ENCODE measurements at places on chromosomes 7 and 10.

DNA sequence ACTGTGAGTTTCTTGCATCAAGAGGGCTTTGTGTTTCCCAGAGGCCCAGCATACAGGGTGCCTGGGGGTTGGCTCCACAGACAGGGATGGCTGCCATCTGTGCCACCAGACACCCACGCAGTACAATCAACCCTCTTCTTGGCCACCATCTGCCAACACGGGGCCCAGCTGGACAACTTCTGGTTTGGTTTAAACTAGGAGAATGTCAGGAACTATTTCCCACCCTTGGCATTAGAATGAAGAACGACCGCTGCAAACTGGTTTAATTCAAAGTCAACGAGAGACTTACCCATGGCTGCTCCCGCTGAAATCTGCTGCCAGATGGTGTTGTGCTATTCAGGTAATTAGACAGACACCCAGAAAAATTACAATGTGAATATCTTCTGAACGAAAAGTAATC is 27.8 kb downstream of the NMT2 start:
- no peak for DNase-seq

GRCh38 chr10:121490871-121491519 is 107.2 kb downstream of the FGFR2 start:
- no peak for DNase-seq

DNA sequence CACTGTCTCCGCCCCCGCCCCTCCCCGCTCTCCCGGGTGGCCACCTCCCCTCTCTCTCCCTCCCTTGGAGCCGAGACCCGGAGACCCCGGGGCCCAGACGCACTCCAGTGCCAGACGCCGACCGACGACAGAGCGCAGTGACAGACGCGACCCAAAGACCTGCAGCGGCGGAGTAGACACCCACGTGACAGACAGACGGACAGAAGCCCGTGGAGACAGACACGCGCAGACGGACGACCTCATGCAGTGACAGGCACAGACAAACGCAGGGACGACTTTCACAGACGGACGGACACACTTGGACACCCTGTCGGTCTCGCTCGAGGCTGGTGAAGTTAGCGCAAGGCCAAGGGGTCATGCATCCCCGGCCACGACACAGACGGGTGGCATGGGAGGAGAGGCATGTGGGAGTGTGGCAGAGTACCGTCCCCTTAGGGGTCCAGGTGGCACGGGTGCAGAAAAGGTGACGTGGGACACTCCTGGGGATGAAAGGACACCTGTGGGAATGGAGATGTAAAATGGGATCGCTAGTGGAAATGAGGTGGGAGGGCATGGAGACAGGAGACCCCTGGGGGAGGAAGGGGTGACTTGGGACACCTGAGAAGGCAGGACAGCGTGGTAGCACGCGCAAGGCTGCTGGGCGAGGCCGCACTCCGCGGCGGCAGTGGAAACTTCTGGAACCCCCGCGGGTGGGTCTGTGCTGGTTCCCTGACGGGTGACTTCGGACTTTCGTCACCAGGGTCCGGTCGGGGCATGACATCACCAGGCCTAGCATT is 456 bp upstream of the ACHE start:
- no peak for DNase-seq

DNA sequence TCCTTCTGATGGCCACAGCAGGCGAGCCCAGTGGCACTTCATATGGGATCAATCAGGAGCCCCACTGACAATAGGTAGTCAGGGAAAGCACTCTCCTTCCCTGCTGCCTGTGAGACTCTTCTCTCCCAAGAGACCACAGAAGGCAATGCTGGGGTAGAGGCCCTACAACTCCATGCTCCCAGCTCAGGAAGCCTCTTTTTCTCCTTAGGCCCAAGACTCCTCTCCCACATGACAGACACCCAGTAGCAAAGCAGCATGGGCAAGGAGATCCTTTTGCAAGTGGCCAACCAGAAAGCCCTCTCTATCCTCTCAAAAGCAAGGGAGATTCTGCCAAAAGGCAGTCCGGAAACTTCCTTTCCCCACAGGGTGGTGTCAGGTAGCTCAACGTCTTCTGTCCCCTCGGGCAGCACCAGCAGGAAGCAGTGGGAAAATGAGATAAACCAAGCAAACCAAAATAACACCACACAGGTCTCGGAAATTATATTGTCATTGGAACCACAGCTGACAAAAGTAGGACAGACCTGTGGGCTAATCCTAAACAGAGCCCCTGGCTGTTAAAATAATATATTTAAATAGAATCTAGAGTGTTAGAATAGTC is 172.7 kb upstream of the GDF10 start:
- no peak for DNase-seq

DNA sequence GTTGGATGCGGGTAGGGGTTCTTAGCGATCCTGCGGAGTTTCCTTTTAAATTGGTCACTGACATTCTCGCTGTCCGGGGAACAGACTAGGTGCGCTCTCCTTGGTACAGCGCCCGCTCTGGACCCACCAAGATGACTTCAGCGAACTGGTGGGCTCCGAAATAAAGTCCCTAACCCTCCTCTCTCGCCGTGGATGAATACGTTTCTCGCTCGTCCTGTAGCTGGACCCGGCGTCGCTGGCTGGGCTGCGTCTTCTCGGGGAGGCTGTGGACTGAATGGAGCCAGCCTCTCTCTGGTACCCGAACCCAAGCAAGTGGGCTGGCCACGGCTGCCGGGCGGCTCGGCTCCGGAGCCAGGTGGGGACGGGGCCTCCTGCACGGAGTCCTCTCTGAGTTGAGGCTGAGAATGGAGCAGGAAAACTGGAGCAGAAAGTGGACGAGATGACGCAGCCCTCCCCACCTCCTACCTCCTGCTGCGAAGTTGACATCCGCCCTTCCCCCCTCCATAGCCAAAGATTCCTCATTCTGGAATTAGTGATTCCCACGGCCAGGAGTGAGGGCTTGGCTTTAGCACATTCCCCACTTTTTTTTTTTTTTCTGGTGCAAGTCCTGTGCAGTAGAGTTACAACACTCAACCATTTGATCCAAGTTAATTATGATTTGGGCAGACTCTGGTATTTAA is 1.5 kb downstream of the UNC5B start:
- DNase-seq, result no peak

DNA sequence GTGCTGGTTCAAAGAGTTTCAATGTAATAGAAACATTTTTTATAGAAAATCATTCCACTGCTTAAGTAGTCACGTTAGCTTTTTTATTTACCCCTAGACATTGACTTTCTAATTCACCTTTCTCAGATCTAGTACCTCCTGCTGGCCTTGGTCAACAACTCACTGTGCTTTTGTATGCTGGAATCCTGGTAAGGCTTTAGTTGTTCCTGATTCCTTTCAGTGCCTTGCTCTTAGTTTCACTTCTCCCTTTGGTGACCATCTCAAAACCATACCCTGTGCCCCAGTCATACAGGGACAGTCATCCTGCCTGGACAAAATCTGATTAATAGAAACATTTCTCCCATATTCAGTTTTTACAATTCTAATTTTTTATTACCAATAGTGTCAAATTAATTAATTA is 130.2 kb downstream of the GPR37 start:
- no peak for DNase-seq

DNA sequence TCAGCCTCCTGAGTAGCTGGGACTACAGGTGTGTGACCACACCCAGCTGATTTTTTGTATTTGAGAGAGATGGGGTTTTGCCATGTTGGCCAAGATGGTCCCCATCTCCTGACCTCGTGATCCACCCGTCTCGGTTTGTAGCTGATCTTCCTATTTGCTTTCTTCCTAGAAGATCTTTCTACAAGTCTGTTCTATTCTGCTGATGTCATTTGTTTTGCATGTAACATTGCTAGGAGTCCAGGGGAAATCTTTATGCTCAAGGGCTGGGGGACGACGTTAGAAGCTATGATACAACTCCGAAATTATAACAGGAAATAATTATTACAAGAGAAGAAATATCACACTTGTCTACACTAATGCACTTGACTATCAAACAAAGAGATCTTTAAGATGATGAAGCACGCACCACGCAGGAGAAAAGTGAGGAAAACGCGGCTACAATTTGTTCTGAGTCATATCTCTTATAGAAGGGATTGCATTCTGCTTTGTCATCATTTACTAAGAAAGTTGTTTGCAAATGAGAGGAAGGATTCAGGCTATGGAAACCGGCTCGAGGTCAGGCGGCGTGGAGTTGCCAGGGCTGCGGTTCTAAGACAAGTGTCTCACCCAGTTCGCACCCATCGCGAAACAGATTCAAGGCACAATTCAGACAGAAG is 103.0 kb upstream of the CARD11 start:
- DNase-seq, result no peak

DNA sequence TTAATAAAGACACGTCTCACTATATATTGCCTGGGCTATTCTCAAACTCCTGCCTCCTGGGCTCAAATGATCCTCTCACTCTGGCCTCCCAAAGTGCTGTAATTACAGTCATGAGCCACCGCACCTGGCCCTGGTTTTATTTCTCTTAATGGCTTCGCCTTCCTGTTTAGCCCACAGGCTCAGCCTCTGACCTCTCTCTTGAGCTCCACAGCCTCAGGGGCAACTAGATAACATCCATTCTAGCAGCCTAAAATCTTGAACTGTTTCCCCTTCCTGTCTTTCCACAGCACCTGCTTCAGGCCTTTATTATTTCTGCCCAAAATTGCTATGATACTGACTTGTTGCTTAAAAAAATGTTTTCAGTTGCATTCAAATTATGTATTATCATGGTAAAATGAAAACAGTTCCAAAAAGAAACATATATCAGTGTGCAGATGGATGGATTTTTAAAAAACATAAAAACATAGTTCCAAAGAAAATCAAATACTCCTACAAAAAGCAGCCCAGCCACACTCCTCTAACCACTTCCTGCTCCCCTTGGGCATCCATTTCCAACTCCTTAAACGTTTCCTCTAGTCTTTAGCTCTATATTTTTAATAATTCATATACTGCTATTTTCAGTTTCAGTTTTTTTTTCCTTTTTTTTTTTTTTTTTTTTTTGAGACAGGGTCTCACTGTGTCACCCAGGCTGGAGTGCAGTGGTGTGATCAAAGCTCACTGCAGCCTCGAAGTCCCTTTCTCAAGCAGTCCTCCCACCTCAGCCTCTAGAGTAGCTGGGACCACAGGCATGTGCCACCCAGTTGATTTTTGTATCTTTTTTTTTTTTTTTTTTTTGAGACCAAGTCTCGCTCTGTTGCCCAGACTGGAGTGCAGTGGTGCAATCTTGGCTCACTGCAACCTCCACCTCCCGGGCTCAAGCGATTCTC is 5.1 kb upstream of the BAZ1B start:
- no peak for DNase-seq

DNA sequence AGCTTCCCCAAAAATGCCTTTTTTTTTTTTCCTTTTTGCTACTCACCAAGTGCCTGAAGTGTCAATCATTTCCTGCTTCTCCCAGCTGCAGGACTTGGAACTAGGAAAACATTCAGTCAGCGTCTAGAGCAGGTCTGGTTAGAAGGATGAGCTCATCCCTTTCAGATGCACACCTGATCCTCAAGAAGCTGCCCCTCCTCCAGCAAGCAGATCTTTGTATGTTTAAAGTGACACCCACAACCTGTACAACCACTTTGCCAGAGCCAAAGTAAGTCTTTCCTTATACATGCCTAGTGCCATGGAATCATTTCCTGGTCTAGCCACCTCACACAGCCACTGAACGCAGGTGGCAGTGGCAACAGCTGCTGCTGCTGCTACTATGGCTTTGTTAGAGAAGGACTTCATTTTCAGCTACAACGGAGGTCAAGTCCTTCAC is 10.4 kb upstream of the USP54 start:
- DNase-seq, result no peak

DNA sequence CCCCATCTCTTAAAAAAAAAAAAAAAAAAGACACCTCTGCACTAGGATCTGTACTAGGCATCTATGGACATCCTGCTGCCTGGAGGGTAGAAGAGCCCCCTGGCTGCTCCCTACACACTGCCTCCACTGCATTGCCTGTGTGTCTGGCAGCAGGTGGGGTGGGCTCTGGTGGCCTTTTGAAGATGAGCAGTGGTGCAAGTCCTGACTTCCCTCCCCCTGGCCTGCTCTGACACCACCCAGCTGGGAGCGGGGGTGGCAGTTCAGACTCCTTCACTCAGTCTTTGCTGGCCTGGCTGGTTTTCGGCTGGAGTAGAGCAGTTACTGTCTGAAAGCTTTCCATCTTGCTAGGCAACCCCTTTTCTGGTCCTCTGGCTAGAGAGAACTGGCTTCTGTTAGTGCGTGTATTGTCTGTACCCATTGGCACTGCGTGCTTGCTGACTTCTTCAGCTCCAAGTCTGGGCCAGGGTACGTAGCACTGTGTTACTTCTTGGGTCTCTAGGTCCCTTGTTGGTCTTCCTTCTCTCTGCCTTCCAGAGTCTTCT is 17.6 kb downstream of the C10orf62 start:
- no peak for DNase-seq

GRCh38 chr10:77943121-77943901 is 16.8 kb upstream of the DLG5 start:
- no peak for DNase-seq

- DNase-seq, result no peak
Observed at GRCh38 chr7:12518920-12519681, 51.4 kb upstream of the SCIN start.

- peak; percentile 29 for DNase-seq
Observed at GRCh38 chr7:13800694-13801448, 188.6 kb downstream of the ETV1 start.

GRCh38 chr7:155568842-155569494 is 22.6 kb upstream of the CNPY1 start:
- no peak for DNase-seq

DNA sequence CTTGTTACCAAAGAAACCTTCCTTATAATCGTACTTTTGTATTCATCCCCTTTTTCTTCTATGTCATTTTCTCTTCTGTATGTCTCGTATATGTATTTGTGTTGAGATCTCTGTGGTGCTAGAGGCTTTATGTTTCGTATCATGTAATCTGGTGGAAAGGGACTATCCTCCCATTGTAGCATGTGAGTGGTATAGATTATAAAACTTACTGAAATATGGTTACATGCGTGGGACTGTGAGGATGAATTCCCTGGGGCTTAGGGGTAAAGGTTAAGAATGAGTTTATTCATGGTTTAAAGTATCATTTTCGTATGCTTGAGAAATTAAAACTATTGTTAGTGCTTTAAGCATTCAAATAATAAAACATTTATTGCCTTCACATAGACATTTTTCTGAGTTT is 141.9 kb downstream of the ANKRD7 start:
- DNase-seq, result no peak

- DNase-seq, result peak; percentile 57
Observed at GRCh38 chr7:50367570-50367969, 63.1 kb downstream of the IKZF1 start.

GRCh38 chr10:6071181-6072175 is 9.3 kb upstream of the IL2RA start:
- DNase-seq, result no peak

GRCh38 chr7:42176724-42177101 is 60.3 kb downstream of the GLI3 start:
- DNase-seq, result no peak

- no peak for DNase-seq
Observed at GRCh38 chr10:14781763-14782162, 7.1 kb upstream of the FAM107B start.

- DNase-seq, result no peak
Observed at GRCh38 chr7:83155407-83155806, 7.3 kb downstream of the PCLO start.

DNA sequence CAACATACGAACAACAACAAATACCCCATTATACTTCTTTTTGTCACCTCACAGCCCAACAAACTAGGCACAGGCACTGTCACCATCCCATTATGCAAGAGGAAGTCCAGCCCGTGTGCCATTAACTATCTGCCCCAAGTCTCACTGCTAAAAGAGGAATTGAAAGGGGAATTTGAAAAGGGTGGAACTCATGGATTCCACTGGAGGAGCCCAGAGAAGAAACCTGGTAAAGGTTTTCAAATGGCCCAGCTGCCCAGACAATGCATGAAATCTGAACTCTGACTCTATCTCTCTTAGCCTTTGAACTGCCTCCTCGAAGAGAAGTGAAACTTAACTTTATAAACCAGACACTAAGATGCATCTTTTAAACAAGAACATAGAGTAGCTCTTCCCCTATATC is 130.0 kb downstream of the PLXNA4 start:
- DNase-seq, result peak; percentile 4
